Peyer's patch (tissue), 4 donors: ENCODE measurements at places on chromosomes 3 and 15. TPM values are rescaled to one million over a fixed set of nuclear protein-coding genes. Genes with fewer than 3 reads are reported as not detected.

DNA sequence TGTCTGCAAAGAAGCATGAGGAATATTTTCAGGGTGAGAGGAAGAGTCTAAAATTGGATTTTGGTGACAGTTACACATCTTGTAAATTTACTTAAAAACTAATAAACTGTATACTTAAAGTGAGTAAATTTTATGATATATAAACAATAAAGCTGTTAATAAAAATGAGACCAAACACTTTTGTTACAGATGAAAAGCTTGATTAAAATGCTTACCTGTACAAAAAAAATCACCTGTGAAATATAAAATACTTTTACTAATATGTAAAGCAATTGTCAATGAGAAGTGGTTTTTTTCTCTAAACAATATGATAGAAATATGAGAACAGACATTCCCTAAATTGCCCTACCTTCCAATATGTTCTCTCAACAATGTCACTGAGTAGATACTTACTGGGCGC is 27.2 kb upstream of the CPB1 start:
- DNase-seq = no peak

DNA sequence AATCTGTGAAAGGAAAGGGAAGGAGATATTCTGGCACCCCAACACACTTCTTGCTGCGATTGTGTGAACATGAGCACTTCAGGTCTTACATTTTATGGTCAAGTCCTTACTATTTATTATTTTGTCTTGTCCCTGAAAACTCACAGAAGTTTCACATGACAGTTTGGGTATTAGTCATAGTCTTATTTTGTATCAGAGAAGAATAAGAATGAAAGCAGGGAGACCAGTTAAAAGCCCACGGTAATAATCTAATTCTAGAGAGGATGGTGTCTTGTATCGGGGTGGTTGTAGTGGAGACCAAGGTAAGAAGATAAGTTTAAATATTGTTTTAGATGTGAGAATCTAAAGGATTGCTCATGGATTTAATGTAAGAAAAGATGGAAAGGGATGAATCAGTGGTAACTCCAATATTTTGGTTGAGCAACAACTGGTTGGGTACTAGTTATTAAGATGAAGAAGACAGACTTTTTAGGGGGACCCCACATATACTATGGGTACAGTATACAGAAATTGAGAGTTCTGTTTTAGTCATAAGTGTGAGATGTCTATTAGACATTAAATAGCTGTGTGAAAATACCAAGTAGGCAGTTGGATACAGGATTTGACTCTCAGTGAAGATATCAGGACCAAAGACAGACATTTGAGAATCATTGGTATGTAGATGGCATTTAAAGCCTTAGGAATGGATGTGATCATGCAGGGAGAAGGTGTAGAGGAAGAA is 227.6 kb downstream of the MFSD1 start:
- DNase-seq = no peak

DNA sequence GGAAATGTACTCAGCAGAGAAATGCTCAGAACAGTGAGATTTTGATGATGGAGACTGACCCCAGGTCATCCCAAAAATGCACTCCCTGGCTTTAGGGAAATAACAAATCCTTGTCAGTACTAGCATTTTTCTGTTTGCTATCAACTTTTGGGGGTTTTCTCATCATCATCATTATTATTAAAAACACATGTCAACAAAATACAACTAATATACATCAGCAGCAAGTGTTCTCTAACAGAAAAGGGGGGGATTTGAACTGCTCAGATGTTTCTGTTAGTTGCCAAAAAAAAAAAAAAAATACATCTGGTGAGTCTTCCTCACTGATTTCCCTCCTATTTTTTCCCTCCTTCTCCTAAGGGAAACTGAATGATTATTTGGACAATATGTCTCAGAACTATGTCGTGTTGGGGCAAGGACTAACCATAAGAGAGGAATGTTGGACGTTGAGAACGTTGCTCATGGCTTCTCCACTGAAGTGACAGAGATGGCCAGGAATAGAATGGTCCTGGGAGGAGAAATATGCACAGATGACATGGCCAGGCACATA is 230.0 kb upstream of the MCTP2 start:
- no peak for DNase-seq

DNA sequence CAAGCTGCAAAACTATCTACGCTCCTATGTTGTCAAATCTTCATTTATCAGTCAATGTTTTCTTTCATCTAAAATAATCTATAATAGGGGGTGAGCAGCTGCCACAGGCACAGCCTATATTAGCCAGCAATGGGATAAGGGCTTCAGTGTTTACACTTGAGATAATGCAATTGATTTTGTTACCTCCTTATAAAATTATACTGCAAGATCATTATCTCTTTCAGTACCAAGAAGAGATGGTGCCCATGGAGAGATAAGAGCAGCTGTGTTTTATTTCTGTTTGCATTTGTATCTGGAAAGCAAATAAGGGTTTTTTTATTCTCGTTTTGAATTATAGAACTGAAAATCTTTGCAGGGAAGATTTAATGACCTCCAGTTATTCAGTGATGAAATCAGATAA is 68.9 kb downstream of the PLD1 start:
- no peak for DNase-seq

DNA sequence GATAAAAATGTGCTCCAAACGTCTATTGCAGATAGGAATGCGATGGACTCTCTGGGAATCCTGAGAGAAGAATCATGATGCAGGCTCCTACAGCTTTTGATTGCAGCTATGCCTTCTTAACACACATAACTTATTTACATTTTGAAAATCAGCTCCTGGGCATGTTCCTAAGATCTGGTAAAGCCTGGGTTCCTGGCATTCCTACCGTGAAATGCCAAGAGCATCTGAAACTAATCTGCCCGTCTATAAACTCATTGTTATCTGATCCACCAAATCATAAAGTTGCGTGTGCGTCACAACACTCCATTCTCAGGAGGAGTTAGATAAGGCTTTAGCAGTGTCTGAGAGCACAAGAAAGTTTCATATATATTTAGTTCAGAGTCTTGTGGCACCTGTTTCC is 79.0 kb upstream of the VGLL3 start:
- no peak for DNase-seq

GRCh38 chr3:141877911-141878310 is 1.5 kb downstream of the ATP1B3 start:
- DNase-seq = no peak

GRCh38 chr3:66428733-66429132 is 72.1 kb downstream of the LRIG1 start:
- peak; percentile 64 for DNase-seq

DNA sequence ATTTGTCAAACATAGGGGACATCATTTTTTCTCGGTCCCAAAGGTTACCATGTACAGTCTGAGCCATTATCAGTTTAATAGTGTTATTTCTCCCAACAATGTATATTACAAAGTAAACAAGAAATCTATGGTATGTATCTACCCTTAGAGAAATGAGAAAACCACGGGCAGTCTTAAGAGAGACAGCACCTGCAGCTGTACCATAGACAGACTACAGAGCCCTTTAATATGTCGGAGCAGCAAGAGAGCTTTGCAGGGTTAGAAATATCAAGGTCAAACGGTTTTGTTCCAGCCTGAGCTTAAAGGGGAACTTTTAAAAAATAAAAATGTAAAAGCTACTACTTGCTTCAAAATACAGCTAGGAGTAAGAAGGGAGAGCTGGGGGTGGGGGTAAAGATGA is 53.2 kb downstream of the SH3BP5 start:
- no peak for DNase-seq

- DNase-seq = no peak
These were observed 7.4 kb downstream of the EPHA3 start for GRCh38 chr3:89114841-89115223.

- DNase-seq = no peak
These were observed 161.0 kb upstream of the HES1 start for GRCh38 chr3:193974671-193975535.

DNA sequence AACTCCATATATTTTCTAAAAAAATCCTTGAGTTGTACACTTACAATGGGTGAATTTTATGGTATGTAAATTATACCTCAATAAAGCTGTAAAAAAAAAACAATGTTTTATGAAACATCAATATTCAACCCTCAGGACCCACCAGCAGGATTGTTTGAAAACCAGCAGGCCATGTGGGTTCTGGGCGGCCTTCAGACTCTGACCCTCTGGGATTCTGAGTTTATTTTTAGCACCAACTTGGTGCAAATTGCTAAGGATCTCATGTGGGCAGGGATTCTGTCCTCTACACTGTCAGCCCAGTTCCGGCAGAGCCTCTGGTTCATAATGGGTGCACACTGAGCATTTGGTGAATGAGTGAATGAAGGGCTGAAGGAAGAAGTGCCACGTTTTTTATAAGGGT is 24.2 kb upstream of the TSEN2 start:
- no peak for DNase-seq

DNA sequence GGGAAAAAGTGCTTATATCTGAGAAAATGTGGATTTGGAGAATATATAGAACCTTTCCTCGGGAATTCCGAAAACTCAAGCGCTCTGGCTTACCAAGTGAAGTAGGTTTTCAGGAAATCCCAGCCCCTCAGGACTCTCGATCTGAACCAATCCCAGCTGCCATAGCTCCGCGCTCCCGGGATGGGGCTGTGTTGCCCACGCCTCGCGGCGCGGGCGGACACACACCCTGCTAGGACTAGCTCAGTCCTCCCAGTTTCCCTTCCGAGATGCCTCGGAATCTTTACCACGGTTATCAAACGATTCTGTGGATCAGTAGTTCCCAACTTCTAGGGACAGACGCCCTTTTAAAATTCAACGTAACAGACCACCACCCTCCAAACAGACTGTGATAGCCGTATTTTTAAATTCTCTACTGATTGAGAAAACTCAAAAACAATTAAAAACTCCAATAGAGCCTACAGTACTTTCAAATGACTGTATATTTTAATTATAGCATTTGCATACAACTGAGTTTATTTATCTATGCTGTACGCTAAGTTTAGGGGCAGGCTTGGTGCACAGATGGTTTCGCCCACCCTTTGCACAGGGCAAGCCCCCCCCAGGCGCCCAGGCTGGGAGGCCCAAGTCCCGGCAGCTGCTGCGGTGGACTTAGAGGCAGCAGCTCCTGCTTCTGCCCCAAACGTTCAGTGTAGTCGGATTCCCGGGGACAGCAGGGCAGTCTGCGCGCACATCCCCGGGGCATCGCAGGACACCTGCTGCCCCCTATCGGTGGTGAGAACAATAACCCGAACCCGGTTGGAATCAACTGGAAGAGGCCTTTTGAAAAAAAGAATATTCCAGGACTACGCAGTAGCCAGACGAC is 52.3 kb downstream of the CCDC54 start:
- peak; percentile 81 for DNase-seq

DNA sequence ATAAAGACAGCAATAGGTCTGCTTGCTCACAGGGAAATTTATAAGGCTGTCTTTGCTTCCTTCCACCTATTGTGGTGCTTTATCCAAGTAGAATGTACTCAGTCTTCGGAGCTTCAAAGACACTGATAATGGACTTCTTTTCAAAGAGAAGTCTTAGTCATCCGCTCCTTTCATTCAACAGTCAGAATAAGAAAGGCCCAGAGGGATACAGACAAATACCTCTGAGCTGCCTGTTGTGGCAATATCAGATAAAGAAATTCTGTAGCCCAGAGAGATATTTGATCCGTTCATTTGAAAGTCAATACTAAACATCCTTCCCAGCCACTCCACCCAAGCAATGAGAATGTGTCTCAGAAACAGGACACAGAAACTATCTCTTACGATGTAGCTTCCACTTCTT is 110.0 kb downstream of the FHIT start:
- no peak for DNase-seq

DNA sequence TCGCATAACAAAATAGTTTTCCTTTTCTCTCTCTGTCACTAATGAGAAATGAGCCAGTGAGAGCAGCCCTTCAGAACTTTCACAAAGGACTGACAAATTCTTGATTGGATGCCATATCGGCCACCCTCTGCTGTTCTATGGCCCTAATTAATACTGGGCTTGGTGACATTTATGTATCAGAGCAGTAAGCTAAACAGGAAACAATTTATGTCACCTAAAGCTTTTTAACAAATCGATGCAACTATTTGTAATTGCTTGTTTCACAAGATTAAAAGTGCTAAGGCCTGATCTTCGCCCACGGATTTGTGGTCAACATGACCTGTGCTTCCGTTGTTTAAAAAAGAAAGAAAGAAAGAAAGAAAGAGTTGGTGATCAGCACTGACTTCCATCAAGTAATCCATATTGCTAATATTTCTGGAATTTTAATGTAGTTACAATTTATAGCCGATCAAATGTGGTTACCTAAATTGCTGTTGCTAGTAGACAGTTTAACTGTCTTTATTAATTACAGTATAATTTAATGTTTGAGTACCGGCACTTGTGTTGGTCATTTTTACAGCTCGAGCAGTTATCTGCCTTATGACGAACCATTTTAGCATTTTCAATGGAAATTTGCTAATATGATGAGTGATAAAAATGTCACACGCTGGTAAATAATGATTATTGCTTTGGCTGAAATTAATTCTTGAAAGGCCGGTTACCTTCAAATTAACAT is 631.3 kb downstream of the FOXP1 start:
- no peak for DNase-seq

- peak; percentile 54 for DNase-seq
These were observed 72.0 kb upstream of the KLF13 start for GRCh38 chr15:31254431-31255175.

GRCh38 chr3:139838269-139838957 is 96.6 kb upstream of the CLSTN2 start:
- DNase-seq = no peak

GRCh38 chr15:64037116-64037515 is 9.2 kb downstream of the DAPK2 start:
- no peak for DNase-seq

DNA sequence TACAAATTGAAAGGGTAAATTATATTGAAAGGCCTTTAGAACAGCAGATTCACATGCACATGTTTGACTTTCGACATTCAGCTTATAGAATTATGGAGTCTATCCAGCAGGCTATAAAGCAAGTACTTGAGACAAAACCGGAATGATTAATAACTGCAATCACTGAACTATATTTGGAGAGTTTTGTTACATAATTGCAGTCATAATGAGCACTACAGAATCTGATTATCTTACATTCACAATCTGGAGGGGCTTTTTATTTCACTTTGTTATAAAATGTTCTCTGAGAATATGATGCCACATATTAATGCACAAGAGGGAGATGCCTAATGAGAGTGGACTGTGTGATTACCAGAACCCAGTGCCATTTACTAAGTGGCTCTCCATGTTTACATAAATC is 64.3 kb downstream of the NSUN3 start:
- DNase-seq = no peak

- no peak for DNase-seq
These were observed 172.6 kb downstream of the SATB1 start for GRCh38 chr3:18252578-18252977.

Gene TASOR
- total RNA-seq = 35.4 TPM

Gene POLR2H
- total RNA-seq = 211 TPM

Gene GOLGA6B
- total RNA-seq = not detected

Gene SATB1
- 66.1 TPM for total RNA-seq

Gene PDZRN3
- 24.7 TPM for total RNA-seq

Gene LRRC31
- total RNA-seq = 41.2 TPM

Gene STRIT1
- not detected for total RNA-seq

Gene MFAP1
- total RNA-seq = 11.0 TPM

Gene GABRG3
- not detected for total RNA-seq

Gene TMEM45A
- total RNA-seq = 0.66 TPM

Gene IL16
- 8.1 TPM for total RNA-seq
